ENCODE measurements at places on chromosomes 5 and 9.

GRCh38 chr9:114532561-114533237 lies 27.4 kb upstream of the WHRN start:
- no peak for DNase-seq

DNA sequence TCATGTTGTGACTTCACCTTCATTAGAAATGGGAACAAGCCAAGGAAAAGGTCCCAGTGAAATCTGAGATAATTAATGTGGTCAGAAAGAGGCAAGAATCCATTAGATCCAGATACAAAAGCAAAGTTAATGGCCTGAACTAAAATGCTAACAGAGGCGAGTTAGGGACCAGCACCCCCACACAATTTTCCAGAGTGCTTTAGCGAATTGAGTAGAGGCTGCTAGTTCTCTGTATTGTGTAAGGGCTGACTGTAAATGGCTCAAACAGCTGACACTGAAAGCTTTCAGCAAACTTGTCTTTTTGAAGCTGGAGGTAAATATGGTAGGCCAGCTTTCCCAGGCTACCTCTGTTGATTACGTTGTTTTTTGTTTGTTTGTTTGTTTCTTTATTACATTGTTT lies 75.5 kb downstream of the CSNK1A1 start:
- no peak for DNase-seq

DNA sequence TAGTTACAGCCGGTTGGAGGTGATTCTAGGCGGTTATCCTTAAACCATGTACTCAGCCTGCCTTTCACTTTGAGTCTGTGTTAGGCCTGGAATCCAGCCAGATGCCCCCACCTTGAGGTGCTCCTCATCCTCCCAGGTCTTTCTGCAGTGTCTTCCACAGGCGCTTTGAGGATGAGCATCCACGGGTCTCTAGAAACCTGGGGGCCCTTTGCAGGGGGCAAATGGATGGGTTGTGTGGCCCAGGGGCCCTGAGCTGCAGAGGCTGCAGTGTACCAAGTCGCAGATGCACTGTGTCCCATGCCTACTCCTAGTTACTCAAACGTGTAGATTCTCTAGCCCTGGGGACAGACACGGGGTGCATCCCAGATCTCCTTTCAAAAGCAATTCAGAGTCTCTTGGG lies 242.1 kb upstream of the IRX1 start:
- no peak for DNase-seq

GRCh38 chr9:33190021-33190705 lies 23.0 kb upstream of the B4GALT1 start:
- DNase-seq = no peak

DNA sequence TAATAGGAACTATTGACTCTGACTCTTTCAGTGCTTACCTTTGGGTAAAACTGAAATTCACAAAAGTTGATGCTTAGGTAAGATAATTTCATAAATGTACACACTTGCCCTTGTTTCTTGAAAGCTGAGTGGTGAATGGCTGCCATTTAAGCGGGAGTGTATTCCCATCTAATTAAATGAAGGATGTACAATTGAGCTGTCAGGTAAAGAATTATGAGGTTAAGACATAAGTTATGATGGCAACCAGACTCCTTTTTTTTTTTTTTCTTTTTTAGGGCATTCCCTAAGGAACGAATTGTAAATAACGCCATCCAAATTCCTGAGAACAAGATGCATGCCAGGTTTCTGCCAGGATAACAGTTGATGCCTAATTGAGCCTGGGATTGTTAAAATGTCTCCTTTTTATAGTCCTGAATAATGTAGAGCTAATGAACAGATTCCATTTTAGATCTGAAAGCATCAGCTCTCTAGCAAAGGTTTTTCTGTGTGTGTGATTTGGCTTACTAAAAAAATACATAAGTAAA lies 199.7 kb downstream of the ISL1 start:
- no peak for DNase-seq

GRCh38 chr9:93028448-93029006 lies 30.0 kb upstream of the SUSD3 start:
- no peak for DNase-seq

DNA sequence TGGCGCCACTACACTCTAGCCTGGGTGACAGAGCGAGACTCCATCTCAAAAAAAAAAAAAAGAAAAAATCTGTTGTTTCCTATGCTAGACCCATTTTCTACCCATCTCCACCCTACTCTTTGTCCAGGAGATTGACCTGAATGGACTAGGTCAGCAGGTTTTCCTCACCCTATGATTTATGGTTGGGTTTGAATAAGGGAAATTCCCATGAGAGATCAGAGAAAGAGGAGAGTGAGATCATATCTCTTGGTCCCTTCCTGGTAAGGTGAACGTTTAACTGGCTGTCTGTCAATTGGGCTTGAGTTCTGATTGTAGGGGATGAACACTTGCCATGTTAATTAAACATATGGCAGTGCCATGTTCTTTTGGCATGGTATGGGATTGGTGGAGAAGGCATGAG lies 387.4 kb downstream of the MAN2A1 start:
- no peak for DNase-seq

DNA sequence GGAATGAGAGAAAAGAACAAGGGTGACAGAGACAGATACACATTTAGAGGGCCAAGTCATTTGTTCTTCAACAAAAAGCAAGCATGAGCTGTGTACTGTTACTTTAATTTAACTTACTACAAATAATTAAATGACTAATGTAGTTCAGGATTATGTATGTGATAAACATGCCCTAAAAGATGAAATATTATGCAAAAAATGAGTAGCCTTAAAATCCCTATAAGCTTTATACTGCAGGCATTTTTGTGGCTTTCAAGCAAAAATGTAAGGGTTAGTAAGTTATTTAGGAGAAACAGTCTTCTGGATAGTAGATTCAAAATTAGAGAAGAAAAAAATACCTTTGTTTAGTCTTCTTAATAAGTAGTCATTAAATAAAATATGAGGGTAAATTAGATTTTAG lies 431.2 kb downstream of the CSNK1G3 start:
- no peak for DNase-seq

DNA sequence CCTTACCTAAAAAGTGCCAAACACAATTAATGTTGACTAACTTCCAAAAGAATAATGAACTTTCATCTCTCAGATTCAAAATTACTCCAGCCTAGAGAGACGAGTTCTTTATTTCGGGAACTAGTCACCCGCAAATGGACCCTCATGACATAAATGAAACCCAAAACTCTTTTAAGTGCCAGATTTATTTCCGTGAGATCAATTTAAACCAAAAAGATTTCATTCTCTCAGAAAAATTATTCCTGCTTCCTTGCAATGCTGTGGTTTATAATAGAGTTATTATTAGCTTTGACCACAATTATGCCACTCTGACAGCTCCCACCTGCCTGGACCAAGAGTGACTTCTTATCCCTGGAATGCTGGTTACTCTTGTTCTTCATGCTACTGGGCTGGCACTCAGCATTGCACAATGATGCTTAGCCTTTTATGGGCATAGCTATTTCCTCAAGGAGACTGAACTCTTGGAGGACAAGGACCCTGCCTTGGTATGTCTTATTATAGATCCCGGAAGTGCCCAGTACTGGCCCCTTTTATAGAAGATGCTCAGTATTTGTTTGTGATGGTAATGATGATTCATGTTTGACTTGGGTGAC lies 183.5 kb downstream of the SNX18 start:
- DNase-seq = no peak

DNA sequence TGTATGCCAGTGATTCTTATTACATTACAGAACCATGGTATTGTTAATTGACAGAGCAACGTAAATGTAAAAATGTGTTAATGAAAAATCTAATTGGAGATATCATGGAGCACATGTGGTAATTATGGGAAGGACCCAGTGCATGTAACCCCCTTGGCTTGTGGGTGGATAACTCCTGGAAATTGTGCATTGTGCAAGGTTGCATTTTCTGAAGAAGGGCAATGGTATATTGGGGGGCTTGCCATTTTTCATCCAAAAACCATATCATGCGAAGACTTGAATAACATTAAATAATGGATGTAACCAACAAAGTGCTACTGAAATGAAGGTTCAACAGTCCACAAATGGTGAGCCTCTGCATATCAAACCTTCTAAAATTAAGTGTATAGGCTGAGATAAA lies 47.6 kb downstream of the BASP1 start:
- DNase-seq = no peak

- no peak for DNase-seq
Measured at GRCh38 chr9:6049798-6050197, 34.4 kb upstream of the RANBP6 start.

- no peak for DNase-seq
Measured at GRCh38 chr9:76835571-76836283, 70.2 kb downstream of the PRUNE2 start.

GRCh38 chr5:56359809-56360685 lies 126.9 kb upstream of the ANKRD55 start:
- no peak for DNase-seq

GRCh38 chr5:57184322-57184721 lies 10.5 kb downstream of the GPBP1 start:
- DNase-seq = no peak

DNA sequence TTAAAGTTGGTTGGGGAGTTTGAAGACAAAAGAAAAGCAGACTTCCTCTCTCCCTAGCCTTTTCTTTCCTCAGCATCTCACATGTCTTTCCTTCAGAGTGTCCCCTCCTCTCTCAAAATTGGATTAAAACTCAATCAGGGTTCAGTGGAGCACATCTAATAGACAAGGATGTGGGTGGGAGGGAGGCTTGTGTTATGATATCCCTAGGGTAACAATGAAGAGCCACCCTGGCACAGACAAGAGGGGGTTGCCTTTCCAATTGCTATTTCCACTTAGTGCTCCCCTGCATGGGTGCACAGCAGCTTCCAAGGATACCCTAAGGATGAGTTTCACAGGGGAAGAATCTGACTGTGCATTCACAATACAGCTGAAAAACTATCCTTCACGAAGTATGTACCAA lies 585.2 kb upstream of the C9orf72 start:
- no peak for DNase-seq

GRCh38 chr5:81558188-81558587 lies 164.3 kb upstream of the ACOT12 start:
- no peak for DNase-seq

DNA sequence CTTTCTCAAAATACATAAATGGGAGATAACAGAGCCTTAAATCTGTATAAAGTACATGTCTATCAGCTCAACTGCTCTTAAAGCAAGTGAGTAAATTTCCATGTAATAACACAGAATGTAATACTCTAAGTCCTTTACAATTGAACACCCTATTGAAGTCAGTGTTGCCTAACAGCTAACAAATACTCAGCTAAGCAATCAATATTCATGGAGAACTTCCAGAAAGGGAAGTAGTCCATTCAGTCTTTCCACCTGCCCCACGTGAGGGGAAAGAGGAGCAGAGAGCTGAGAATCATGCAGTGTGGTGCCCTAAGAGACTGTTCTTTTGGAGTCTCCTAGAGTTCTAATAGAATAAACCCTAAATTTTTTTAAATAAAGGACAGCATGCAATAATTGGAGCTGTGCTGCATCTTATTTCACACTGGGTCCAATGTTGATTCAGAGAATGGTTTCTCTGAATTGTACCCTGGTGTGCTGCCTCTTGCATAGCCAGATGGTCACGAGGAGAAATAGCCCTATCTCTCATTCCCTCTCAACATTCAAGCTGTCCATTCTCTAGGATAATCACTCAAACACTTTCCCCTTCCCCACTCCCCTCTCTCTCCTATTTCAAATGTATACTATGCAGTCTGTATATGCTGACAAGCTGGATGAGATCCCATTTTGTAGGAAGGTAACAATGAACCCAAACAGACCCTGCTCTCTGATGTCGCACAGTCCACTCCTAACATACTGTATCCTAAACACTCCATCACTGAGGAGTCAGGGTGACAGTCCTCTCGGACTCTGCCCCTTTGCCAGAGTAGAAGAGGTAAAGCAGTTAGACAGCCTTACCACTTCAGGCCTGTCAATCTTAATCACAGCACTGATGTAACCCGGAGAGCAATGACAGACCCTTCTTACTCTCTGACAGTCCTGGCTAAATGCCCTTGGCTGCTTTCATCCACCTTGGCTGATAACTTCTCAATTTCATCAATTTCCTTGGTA lies 134.8 kb downstream of the EPB41L4A start:
- DNase-seq = no peak

- DNase-seq = no peak
Measured at GRCh38 chr5:55564721-55565120, 30.0 kb upstream of the PLPP1 start.
